ENCODE measurements at places on chromosomes 3 and 15.
A peak's percentile ranks its signal among the peaks of the same experiment; 100 is the strongest.

GRCh38 chr15:59998950-59999611 lies 5.0 kb upstream of the FOXB1 start:
- no peak for DNase-seq

DNA sequence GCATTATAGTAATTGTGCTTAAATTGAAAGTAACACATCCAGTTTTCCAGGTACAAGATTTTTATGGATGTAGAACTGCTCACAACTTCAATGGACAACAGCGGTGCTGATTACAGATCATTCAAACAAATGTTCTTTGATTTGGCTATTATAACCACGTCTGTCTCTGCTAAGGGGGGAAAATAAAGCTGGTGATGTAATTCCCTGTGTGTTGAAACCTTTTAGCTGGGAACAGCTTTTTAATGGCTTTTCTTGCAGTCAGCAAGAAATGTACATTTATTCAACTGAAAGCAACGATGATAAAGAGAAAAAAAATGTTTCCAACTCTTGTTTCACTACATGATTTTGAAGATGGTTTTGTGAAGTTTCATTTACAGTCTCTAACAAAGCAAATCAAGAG lies 431.9 kb upstream of the AGTR1 start:
- no peak for DNase-seq

DNA sequence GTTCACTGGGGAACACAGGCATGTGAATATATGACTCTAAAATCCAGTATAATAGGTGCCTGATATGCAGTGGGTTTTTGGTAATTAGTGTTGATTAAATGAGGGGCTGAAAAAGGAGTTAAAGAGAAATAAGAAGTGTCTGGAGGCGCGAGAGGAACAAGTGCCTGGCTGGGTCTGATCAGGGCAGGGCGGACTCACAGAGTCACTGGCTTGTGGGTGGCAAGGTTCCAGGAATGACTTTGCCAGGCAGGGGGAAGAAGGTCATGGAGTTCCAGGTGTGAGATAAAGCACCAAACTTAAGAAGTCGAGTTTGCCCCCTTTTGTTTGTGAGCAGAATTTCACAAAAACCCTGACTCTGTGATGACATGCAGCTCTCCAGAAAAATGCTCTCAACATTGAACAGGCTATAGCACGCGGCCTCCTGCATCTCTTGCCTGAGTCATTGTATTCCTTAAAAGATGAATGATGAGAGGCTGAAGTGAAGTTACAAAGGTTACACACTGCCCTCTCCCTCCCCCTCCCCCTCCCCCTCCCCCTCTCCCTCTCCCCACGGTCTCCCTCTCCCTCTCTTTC lies 63.0 kb upstream of the LMCD1 start:
- no peak for DNase-seq

- DNase-seq = no peak
Observed at GRCh38 chr15:52113235-52113634, 660 bp upstream of the BCL2L10 start.

GRCh38 chr15:47294765-47295259 lies 422.5 kb upstream of the SEMA6D start:
- DNase-seq = no peak

DNA sequence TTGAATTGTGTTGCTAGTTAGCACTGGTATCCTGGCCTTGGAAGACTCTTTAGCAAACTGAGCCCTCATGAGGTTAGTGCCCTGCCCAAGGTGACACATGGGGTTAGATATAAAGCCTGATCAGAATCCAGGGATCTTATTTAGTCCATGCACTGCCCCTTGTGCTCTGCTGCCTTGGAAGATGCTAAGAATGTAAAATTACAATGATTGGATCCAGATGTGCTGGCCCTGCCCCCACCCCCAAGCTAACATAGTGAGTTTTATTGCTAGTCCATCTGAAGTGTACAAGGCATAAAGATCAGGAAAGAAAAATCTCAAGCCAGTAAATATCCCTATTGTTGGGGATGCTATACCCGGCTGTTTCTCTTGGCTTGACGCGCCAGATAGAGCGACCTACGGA lies 248.1 kb upstream of the C2CD4B start:
- DNase-seq = no peak

- no peak for DNase-seq
Observed at GRCh38 chr3:166554023-166554422, 716.8 kb upstream of the BCHE start.

DNA sequence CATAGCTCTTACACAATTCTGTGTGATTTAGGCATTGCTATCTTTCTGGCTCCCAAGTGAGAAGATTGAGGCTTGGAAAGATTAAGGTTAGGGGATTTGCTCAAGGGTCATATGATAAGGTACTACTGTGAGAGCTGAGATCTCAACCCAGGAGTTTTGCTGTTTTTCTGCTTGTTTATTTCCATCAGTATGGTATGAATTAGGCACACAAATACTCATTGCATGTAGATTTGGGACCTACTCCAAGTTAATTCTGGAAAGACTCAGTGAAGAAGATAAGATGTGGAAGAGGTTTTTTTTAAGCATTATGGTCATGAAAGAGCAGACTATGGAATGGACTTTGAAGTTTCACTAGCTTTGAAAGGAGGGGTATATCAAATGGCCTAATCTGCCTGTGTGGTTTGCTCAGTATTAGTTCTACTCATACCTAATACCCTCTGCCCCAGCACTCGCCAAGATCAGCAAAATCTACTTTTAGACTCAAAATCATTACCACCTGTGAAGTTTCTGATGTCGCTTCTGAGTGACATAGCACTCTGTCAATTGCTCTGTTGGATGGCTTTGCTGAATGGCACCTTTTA lies 12.5 kb downstream of the MBNL1 start:
- DNase-seq = peak; percentile 29

GRCh38 chr3:46984591-46985459 lies 5.4 kb downstream of the NBEAL2 start:
- DNase-seq = no peak

- no peak for DNase-seq
Observed at GRCh38 chr15:31367730-31368344, 41.2 kb downstream of the KLF13 start.

DNA sequence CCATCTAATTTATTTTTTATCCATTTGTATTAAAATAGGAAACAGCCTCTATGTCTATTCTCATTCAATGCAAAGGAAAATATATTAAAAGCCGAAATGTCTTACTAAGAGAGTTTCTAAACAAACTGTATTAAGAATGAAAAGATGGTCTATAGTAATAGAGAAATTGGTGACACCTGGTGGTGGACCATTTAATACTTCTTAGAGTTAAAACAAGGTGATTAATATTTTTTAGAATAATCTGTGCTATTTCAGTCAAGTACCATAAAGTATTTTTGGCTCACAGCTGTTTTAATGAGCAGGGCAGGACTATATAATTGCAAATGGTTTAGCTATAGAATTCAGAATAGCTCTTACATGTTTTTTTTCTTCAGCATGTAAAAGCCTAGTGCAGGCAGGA lies 55.7 kb downstream of the SYNPR start:
- no peak for DNase-seq

GRCh38 chr15:82894971-82895520 lies 57.5 kb downstream of the HOMER2 start:
- no peak for DNase-seq

- no peak for DNase-seq
Observed at GRCh38 chr15:31660816-31661215, 334.2 kb downstream of the KLF13 start.

Measured in GM06990 (cell line).